ENCODE measurements at places on chromosomes 3 and 15.

DNA sequence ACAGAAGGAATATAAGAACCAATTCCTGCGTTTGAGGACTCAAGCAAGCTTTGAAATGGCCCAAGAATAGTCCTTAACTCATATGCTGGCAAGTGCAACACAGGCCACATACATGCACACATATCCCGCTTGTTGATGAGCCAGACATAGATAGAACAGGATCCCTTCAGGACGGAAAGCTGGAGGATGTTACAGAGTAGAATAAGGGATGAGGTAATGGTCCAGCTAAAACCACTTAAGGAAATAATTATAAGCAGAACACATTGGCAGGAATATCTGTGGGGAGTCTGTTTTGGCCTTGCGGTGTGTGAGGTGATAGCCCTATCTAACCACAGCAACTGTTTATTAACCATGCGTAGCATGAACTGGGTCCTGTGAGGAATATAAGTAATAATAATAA is 25.0 kb downstream of the SCG3 start:
- no peak for DNase-seq

DNA sequence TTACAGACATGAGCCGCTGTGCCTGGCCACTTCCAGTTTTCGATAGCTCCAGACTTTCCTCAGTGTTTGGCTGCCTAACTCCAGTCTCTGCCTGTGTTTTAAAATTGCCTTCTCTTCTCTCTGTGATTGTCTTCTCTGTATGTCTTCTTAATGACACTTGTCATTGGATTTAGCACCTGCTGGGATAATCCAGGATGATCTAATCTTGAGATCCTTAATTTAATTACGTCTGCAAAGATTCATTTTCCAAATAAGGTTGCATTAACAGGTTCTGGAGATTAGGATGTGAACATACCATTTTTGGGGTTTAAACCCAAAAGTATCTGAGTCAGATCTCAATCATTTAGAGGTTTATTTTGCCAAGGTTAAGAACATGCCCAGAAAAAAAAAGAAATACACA is 222.2 kb upstream of the PDZRN3 start:
- DNase-seq = no peak

GRCh38 chr3:193660171-193660570 is 67.2 kb downstream of the OPA1 start:
- no peak for DNase-seq

- no peak for DNase-seq
These were observed 147.0 kb upstream of the POU1F1 start for GRCh38 chr3:87423336-87423735.

Data from stimulated activated CD4-positive, alpha-beta T cell treated with anti-CD3 and anti-CD28 coated beads, Interleukin-1b, Interleukin-23, amount 100 ng/mL, for 24 hours (primary cell).